ENCODE measurements at places on chromosomes 12 and 14. TPM values are rescaled to one million over a fixed set of nuclear protein-coding genes. Genes with fewer than 3 reads are reported as not detected.

Gene TEX52
- polyA plus RNA-seq: 1.8 TPM

DNA sequence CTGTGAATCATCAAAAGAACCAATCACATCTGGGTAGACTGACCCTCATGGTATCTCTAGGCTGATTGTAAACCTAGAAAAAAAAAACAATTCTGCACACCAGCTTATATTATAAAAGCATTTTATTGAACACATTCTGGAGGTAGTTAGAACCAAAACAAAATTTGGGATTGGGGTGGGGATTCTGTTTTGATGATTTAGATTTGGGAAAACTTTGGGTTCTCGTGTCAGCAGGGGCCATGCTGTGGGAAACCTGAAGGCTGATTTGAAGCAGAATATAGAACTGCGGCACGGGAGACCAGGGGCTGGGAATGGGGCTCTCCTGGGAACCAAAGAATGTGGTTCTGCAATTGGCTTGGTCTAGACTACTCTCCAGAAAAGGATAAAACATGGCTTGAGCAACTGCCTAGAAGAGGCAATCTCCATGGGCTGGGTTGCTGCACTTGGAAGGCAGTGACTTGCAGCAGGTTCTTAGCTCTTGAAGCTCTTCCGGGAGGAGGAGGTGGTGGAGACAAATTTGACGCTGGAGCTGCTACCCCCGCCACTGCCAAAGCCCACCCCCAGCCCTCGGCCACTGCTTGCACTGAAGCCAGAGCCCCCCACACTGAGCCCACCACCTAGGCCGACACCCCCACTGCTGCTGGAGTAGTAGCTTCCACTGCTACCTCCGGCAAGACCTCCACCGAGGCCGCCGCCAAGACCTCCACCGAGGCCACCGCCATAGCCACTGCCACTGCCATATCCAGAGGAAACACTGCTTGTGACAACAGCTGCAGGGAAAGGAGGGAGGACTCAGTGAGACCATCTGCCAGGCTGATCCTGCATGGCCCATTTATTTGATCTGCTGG lies 5.5 kb downstream of the KRT5 start:
- DNase-seq: no peak

DNA sequence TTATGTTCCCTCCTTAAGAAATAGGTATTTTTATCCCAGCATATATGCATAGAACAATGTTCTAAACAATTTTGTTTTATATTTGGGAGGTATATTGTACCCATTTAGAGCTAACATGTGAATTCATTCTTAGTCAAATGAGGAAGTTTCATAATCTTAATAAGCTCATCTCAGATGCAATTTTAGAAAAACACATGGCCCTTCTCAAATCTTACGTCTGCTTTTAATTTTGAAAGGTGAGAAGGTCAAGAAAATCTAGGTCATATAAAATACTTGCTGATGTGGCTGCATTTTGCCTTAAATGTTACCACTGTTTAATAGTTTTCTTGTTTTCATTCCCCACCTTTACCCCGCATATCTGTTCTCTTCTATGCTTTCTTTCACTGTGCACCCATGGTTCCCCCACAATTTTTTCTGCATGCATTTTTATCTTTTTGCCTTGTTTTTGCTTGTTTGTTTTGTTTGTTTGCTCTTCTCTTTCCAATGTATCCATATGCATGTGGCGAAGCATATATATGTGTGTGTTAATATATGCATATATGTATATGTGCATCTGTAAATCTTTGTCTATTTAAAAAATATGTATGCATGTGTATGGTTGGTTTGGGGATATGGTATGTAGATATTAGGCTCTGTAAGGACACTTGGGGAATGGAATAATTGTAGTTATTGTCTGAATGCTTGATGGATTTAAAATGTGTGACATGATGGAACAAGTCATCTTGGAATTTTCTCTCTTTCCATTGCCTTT lies 317.1 kb downstream of the BCAT1 start:
- DNase-seq: no peak

DNA sequence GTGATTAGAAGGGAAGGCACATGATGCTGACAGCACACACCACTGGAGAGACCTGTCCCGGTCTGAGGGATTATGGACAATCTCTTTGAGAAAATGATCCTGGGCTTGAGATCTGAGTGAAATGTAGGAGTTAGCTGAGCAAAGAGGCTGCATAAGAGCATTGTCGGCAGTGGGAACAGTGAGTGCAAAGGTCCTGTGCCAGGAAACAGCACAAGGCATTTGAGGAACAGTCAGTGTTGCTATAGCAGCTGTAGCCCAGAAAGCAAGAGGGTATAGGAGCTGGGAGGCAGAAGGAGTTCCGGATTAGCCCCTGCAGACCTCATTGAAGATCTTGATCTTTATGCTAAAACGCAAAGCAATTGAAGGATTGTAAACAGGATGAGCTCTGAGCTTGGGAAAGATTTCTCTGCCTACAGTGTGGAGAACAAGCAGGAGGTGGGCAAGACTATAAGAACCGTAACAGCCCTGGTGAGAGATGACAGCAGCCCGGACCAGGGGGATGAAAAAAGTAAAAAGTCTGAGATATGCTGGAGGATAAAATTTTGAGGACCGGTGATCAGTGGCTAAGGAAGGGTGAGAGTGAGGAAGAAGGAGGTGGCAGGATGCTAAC lies 28.5 kb downstream of the CFL2 start:
- no peak for DNase-seq

Gene BDKRB1
- 0.24 TPM for polyA plus RNA-seq

DNA sequence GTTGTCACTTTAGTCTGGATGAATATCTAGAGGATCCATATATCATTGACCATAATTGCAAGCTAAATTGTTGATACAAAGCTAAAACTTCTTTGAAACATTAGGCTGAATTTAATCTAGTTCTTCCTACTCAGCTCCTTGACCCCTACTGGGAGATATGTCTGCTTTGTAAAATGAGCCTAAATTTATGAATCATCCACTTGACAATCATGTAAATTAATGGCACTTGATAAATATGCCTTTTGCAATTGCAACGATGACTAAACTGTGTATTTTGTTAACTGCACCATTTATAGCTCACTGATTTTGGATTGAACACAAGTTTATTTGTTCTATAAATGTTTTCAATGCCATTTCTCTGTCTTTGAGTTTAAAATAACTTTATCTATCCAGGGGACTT lies 1616.5 kb upstream of the FLRT2 start:
- DNase-seq: no peak

GRCh38 chr12:43109631-43110345 lies 442.2 kb downstream of the ADAMTS20 start:
- no peak for DNase-seq

GRCh38 chr12:85968606-85969005 lies 94.5 kb downstream of the NTS start:
- DNase-seq: no peak

DNA sequence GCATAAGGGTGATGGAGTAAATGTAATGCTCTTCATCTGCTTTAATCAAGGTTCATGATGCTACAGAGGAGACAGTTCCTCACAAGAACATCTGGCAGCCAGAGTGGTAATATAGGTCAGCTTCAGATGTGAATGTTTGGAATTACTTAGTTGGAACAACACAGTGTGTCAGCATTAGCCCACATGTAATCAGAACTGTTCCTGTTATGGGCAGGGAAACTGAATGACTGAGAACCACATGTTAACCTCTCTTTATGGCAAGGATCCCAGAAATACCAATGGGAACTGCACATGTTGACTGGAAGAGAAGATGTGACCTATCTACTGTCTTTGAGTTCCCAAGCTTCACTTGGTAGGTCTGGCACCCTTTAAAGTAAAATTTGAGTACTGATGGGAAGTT lies 390.1 kb upstream of the PDE3A start:
- DNase-seq: no peak

Gene GPX2
- polyA plus RNA-seq: 0.72 TPM

- no peak for DNase-seq
Measured at GRCh38 chr14:54026671-54027070, 70.0 kb upstream of the BMP4 start.

DNA sequence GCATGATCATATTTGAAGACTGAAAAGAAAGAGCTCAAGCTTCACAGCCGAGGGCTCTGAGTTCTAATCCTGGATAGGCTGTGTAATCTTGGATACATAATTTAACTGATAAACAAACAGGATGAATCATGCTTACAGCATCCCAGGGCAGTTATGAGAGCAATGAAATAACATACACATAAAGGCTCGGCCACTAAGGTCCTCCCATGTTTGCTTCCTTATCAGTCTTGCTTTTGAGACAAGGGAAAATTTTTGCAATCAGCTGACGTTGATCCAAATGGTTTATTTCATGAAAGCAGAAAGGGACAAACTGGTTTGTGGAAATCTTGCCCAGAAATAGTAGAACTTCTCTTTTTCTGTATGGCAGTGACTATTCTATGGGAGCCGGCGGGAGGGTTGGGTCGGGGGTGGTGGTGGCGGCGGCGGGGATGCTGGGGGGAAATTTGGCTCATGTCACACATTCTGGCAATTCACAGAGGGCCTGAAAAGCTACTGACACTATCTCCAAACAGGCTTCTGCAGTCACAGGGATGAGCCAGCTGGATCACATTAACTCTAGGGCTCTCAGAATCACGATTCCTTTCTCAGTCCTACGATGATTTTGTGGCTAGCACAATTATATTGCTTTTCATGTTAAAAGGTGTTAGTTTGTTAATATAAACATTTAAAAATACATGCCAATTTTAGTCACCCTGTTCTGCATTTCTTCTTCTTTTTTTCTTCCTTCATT lies 124.5 kb downstream of the SLC8A3 start:
- DNase-seq: no peak

DNA sequence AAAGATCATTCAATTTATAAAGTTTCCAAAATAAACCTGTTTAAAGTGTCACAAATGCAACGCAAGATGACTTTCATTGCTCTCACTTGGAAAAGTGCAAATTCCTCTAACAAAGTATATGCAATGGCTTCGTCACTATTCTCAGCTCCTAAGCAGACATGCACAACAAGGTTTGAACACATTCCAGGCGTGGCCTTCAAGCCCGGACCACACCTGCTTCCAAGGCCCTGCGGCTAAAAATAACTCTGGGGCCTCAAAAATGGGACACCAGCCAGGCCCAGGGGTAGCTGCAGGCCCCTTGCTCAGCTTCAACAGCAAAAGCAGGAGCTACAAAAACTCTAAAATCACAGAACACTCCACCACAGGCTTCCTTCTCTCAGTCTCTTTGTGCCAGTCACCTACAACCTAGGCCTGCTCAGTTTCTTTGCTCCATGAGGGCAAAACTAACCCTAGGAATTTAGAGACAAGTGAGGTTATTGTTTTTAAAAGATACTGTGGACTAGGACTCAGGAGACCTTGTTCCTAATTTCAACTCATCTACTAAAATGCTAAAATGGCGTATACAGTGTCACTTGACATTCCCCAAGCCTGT lies 29.3 kb downstream of the DUSP16 start:
- DNase-seq: peak; percentile 61

Gene OTUB2
- polyA plus RNA-seq: 3.6 TPM

Gene ADIPOR2
- 41.3 TPM for polyA plus RNA-seq

GRCh38 chr12:69828897-69829296 lies 3.9 kb downstream of the MYRFL start:
- DNase-seq: no peak

All from right lung (tissue), 10 donors.